ENCODE measurements at places on chromosomes 7 and 10.
A peak's percentile ranks its signal among the peaks of the same experiment; 100 is the strongest.

- H3K4me3 ChIP-seq: no peak overlapping the region
- no peaks in the 10 kb centered on the region for H3K27me3 ChIP-seq
- H3K4me1 ChIP-seq: peaks cover 2% of the 10 kb centered on the region
- DNase-seq: no peak
Measured at GRCh38 chr10:89278034-89278535, 23.8 kb upstream of the IFIT2 start.

DNA sequence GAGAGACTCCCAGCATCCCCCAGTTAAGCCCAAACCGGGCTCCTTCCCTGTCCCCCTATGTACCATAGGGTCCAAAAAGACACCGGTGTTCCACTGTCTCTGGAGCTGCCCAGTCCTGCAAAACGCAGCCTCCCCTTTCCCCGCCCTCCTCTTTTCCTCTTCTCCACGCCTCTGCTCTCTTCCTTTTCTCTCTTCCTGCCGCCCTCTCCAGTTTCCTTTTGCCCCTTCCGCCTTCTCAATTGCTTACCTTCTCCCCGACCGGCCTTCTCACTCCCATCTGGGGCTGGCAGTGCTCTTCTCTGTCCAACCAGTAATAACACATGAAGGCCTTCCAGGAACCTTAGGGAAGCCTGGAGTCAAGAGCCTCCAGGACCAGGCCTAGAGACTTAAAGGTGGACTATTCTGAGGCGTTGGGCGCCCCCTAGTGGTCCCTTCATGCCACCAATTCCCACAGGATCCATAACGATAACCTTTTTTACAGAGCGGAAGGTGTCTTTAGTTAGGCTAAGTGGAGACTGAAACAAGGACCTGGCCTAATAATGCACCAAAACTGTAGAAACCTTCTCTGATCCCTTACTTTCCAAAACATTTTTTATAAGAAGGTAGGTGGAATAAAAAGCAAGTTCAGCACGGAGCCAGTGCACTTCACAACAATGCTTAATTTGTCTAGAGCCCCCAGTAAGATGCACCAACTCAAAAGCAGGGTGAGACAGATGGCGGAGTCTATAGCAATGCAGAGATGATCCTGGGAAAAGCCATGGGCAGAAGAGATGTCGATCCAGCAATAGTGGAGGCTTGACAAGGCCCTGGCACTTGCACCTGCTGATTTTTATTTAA, 27.2 kb upstream of the MSRB2 start:
- peak overlapping the region; percentile 28 for H3K27ac ChIP-seq
- H3K36me3 ChIP-seq: no peaks in the 10 kb centered on the region
- peaks cover 5% of the 10 kb centered on the region for H3K4me1 ChIP-seq
- no peak for DNase-seq

DNA sequence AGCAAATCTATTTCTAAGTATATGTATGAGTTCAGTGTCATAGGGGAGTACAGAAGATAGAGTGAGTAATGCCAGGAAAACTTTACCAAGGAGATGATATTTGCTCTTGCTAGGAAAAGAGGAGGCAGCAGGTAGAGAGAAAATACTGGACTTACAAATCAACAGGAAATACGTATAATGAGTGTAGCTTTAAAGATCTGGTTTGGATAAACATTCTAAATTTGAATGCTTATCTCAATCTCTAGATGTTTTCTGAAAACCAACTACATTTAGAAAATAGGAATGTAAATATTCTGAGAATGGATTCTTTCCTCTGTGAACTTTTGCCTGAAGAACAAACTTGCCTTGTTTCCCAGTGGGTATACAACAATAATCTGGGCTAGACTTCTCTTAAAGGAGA, 46.9 kb upstream of the GNAI1 start:
- no peaks in the 10 kb centered on the region for H3K27me3 ChIP-seq
- no peaks in the 10 kb centered on the region for H3K4me1 ChIP-seq
- no peak for DNase-seq
- H3K36me3 ChIP-seq: no peaks in the 10 kb centered on the region

DNA sequence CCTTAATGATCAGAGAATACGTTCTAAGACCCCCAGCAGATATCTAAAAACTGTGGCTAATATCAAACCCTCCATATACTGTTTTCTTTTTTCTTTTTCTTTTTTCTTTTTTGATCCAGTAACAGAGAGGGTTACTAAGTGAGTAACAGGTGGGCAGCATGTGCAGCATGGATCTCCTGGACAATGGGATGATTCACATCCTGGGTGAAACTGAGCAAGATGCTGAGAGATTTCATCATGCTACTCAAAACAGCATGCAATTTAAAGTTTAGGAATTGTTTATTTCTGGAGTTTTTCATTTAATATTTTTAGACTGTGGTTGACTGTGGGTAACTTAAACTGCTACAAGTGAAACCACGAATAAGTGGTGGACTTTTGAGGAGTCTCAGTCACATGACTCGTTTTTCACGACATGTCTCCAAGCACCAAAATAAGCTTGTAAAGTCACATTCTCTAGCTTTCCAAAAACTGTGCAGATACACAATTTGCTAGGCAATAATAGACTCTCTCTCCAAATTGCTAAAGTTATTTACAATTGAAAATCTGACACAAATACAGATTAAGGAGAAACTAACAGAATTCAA, 716.2 kb downstream of the NXPH1 start:
- no peaks in the 10 kb centered on the region for H3K27me3 ChIP-seq
- DNase-seq: no peak
- H3K4me3 ChIP-seq: no peak overlapping the region
- H3K27ac ChIP-seq: no peak overlapping the region
- H3K36me3 ChIP-seq: no peaks in the 10 kb centered on the region

GRCh38 chr7:96219378-96220130, 102.3 kb downstream of the SLC25A13 start:
- no peaks in the 10 kb centered on the region for H3K36me3 ChIP-seq
- DNase-seq: no peak
- no peaks in the 10 kb centered on the region for H3K4me1 ChIP-seq
- no peak overlapping the region for H3K4me3 ChIP-seq

All from ascending aorta (tissue), 2 donors.